ENCODE measurements at places on chromosomes 1 and 21. TPM values are rescaled to one million over a fixed set of nuclear protein-coding genes. Genes with fewer than 3 reads are reported as not detected.

Gene LIPI
- not detected for total RNA-seq

Gene STK40
- total RNA-seq: 22.9 TPM

Gene G0S2
- total RNA-seq: 4.7 TPM

Gene SPRR2A
- not detected for total RNA-seq

Gene OR10Z1
- not detected for total RNA-seq

Gene KRTAP12-2
- not detected for total RNA-seq

Gene CD160
- not detected for total RNA-seq

Gene MYOM3
- total RNA-seq: 0.13 TPM

Gene GNAI3
- 26.0 TPM for total RNA-seq

Gene CDC14A
- total RNA-seq: 36.0 TPM

Gene DRAXIN
- 0.93 TPM for total RNA-seq

Gene LMX1A
- not detected for total RNA-seq

Gene ASB17
- not detected for total RNA-seq

Gene PTGS2
- total RNA-seq: 61.7 TPM

Gene CCDC24
- 1.9 TPM for total RNA-seq

Gene CD247
- 0.53 TPM for total RNA-seq

Gene UBL4B
- not detected for total RNA-seq

Gene FTCD
- total RNA-seq: not detected

Gene KMO
- total RNA-seq: not detected

Gene ZSCAN20
- 9.0 TPM for total RNA-seq

Gene LCE6A
- total RNA-seq: not detected

Gene NHLH1
- not detected for total RNA-seq

Gene DDR2
- 65.0 TPM for total RNA-seq

Gene RERE
- 55.8 TPM for total RNA-seq

Gene CFAP45
- 1.1 TPM for total RNA-seq

Gene ADCY10
- total RNA-seq: 0.07 TPM

Gene PLEKHN1
- total RNA-seq: 0.86 TPM

Gene KIF26B
- 0.14 TPM for total RNA-seq

Gene TMEM54
- total RNA-seq: 39.7 TPM

Gene AKR7A2
- total RNA-seq: 41.1 TPM

Gene OR6K3
- total RNA-seq: not detected

Gene CFAP107
- total RNA-seq: not detected

Gene VWA5B1
- total RNA-seq: not detected

Gene C4BPA
- total RNA-seq: not detected

Gene CNIH3
- total RNA-seq: 0.72 TPM

Gene SLC1A7
- total RNA-seq: not detected

Gene SFN
- not detected for total RNA-seq

Gene CHML
- total RNA-seq: 39.0 TPM

Gene NBPF4
- total RNA-seq: not detected

Gene FCRL2
- total RNA-seq: not detected

Gene GNG4
- not detected for total RNA-seq

Gene GOLT1A
- total RNA-seq: not detected

Gene RNASEL
- total RNA-seq: 2.8 TPM

Measured in thoracic aorta endothelial cell (primary cell).